T-cell (primary cell): ENCODE measurements at places on chromosomes 13 and 19.

- no peak for DNase-seq
Measured at GRCh38 chr13:53408847-53409568, 380.4 kb downstream of the OLFM4 start.

GRCh38 chr13:114018461-114019055, 44.7 kb upstream of the C13orf46 start:
- DNase-seq: no peak

DNA sequence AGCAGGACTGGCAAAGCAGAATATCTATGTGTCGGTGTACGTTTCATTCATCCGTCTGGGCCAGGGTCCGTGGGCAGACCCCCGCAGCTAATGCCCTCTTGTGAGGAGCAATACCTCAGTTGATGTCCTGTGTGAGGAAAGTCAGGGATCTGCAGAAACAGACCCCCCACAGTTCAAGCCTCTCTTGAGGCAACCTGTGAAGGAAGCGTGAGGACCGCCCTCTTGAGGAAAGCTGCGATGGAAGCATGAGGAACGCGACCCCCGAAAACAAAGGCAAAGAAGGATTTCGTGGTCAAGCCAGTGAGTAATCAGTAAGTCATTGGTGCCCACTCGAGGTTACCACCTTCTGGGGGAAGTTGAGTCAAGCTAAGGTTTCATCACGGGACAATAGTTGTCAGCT, 20.9 kb upstream of the ZNF83 start:
- DNase-seq: no peak

- DNase-seq: no peak
Measured at GRCh38 chr13:111115965-111116521, 933 bp downstream of the ARHGEF7 start.

DNA sequence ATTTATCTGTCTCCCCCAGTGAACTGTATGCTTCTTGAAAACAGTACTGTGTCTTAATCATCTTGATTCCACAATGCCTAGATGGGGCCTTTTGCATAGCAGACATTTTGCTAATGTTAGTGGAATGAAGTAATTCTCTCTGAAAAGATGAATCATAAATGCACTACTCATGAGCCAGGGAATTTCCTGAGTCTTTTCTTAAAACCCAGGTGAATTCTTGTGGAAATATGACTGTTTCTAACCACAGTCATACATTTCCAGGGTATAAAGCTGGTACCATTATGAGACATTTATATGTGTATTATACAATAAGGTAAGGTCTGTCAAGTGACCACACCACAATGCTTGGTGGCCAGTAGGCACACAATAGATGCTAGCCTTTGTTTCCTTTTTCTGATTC, 5.5 kb upstream of the KCTD4 start:
- DNase-seq: no peak

GRCh38 chr13:103517066-103517767, 451.0 kb upstream of the SLC10A2 start:
- DNase-seq: no peak

DNA sequence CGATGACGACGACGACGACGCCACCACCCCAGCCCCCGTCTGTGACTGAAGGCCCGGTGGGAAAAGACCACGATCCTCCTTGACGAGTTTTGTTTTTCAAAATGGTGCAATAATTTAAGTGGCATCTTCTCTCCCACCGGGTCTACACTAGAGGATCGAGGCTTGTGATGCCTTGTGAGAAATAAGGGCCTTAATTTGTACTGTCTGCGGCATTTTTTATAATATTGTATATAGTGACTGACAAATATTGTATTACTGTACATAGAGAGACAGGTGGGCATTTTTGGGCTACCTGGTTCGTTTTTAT, 2.5 kb downstream of the KLF2 start:
- no peak for DNase-seq

GRCh38 chr19:2381148-2381820, 21.2 kb downstream of the TMPRSS9 start:
- no peak for DNase-seq

GRCh38 chr19:1508507-1508856, 4.3 kb downstream of the ADAMTSL5 start:
- DNase-seq: no peak

GRCh38 chr19:21750586-21751128, 16.7 kb downstream of the ZNF100 start:
- DNase-seq: no peak

GRCh38 chr19:42028304-42029216, 34.5 kb upstream of the ATP1A3 start:
- no peak for DNase-seq

- no peak for DNase-seq
Measured at GRCh38 chr13:86960876-86961275, 710.3 kb upstream of the SLITRK5 start.

GRCh38 chr19:45092747-45093678, at the start of gene PPP1R37:
PPP1R37 (plus strand) TSS chr19:45093179; CDS start chr19:45093326, 147 bp downstream.
- DNase-seq: peak; percentile 93

DNA sequence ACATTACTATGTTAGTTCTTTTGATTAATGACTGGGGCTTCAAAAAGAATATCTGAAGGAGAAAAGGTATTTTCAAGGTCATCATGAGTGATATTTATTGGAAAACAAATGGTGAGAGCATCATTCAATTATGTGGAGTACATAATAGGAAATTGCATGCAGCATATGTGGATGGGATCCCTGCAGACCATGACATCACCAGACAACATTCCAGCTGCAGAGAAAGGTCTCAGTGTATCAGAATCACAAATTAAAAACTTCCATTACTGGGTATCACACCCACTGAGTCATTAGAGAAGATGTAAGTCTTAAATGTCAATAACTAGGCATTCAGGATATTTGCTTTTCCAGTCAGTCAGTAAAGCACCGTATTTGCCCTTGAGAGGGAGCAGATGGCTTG, 574.4 kb upstream of the SLC10A2 start:
- no peak for DNase-seq

DNA sequence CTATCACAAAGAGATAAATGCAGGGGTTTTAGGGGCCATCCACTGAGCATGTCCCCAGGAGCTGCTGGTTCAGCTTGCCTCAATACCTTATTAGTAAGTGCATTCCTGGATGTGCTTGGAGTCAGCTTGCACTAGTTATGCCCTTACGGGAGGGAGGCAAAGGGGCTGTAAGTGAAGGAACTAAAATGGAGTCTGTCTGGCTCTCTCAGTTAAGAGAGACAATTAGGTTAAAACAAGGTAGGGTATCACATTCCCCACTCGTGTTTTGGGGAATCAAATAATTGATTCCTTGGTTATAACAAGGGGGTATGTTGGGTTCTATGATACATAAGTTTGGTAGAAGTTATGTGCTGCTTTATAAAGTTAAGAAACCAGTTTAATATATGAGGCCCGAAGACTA, 78.9 kb downstream of the ZNF100 start:
- DNase-seq: no peak

DNA sequence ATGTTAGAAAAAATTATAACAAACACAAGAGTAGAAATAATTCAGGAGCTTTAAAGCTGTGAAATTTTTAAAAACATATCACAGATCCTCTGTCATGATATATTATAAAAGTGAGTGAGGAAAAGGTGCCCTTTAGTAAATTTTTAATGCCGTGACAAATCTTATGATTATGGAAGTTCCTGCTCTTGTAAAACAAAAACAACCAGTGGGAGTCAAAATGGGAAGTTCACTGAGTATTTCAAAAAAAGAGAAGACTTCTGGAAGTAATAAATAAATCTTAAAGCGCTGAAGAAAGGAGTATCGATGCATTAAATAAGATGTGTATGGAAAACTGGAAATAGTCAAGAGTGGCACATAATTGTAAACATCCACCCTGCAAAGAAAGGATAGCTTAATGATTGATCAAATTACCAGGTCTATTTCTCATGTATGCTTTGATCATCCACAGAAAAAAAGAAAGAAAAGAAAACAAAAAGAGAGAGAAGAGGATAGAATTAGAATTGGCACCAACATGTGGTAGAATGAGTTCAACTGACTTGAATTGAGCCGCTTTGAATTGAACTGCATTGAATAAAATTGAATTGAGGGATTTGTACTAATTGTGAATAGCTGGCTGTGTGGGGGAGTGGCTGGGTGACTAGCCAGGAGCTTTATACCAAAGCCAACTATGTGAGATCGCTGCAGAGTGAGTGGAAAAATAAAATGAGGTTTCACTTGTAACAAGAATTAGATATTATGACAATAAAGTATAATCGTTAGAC, 647.6 kb upstream of the SPRY2 start:
- no peak for DNase-seq

DNA sequence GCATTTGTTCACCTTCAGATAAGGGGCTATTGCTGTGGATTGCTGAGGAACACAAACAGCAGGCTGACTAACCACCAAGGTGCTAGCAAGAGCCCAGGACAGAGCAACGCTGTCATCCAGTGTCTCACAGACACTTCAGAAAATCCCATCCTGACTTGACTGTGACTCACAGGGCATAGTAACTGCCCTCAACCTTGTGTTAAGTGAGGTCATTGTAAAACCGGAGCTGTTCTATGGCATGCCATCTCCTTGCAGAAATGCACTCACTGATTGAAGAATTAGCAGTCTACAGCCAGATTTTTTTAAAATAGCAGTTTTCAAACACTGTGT, 51.1 kb downstream of the TNFRSF19 start:
- no peak for DNase-seq

DNA sequence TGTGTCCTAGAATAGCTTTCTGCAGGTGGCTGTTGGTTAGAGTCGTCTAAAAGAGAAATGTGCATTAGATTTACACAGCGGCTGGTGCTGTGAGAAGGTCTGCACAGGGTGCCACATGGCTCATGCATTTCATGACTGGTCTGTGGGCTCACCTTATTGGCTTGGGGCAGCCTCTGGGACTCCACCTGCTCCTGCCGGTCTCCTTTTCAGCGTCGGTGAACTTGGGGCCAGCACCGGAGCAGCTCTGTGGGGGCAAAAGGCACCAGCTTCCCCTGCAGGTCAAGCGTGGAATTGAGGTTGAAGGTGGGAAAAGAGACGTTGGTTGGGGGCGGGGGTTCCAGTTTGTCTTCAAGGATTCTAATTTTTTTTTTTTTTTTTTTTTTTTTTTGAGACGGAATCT, 3.1 kb upstream of the PNMA8C start:
- no peak for DNase-seq

GRCh38 chr13:102846261-102847015, 606 bp downstream of the ERCC5 start:
- peak; percentile 49 for DNase-seq

DNA sequence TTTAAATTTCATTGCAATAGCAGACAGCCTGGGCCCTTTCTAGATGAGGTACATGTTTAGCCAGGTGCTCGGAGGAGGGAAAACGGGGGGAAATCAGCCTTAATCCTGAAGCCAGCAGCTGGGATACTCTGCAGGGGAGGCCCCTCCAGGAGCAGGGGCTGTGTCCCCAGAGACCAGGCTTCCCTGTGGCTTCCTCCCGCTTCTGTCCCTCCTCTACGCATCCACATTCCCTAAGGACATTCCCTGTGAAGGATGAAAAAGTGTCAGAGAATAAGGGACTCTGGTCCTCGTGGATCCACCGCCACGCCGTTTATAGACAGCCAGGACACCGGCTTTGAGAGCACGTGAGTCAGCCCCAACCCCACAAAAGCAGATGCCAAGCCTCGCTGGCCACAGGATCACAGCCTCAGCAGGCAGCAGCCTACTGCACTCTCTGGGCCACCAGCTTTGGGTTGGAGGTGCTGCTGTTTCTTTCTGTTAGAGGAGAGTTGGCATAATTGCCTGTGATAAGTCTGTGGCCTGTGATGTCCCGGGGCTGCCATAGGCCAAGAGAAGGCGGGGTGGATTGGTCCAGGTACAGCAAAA, 36.7 kb upstream of the RANBP3 start:
- no peak for DNase-seq

GRCh38 chr19:4516939-4517300, 1.4 kb downstream of the PLIN4 start:
- DNase-seq: no peak

GRCh38 chr19:47186446-47187334, 44.3 kb downstream of the BBC3 start:
- peak; percentile 89 for DNase-seq

- no peak for DNase-seq
Measured at GRCh38 chr19:18379803-18380747, 5.9 kb upstream of the GDF15 start.

DNA sequence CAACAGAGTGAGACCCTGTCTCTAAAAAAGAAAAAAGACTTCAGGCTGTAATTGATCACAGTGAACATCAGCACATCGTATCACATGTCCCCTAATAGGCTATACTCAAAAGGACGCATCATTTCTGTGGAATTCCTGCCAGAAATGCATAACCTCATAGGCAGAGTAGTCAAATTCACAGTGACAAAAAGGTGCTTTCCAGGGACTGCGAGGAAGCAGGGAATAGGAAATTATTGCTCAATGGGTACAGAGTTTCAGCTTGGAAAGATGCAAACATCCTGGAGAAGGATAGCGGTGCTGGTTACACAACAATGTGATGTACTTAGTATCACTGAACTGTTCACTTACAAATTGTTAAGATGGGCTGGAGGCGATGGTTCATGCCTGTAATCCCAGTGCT, 41.1 kb upstream of the MRI1 start:
- no peak for DNase-seq

DNA sequence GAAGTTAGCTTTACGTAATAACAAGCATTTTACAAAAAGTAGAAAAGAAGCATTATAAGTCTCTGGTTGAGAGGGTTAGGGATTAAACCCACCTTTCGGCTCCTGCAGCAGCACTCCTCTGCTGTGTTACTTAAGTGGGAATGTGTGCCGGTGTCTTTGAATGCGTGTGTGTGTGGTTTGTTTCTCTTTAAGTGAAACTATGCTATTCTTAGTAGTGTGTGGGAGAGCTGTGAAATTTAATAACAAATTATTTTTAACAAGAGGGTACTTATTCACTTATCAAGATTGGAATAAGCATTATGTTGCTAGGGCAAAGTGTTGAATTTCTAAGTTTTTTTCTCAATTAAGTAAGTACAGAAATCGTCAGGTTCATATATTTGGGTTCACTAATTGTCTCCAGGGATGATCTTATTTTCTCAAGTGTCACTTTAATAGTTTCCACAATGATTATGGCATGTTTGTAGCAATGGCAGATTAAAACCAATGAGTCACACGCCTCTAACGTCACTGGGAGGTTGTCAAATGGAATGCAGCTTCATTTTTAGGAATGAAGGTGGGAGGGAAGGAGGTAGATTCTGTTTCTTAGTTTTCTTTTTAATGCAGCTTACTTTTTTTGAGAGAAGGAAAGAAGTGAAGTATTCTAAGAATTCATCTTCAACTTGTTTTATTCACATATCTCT, 151.3 kb downstream of the LMO7 start:
- no peak for DNase-seq
